ENCODE measurements at places on chromosomes 7 and 10.

DNA sequence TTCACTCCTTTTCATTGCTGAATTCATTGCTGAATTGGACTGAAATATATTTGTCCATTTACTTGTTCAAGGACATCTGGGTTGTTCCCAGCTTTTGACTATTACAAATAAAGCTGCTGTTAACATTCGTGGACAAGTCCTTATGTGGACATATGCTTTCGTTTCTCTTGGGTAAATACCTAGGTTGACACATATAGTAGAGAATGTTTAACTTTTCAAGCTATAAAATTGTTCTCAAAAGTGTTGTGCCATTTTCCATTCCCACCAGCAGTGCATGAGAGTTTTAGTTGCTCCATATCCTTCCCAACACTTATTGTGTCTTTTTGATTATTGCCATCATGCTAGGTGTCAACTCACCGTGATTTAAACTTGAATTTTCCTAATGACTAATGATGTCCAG is 17.5 kb upstream of the CPVL start:
- no peak for DNase-seq

DNA sequence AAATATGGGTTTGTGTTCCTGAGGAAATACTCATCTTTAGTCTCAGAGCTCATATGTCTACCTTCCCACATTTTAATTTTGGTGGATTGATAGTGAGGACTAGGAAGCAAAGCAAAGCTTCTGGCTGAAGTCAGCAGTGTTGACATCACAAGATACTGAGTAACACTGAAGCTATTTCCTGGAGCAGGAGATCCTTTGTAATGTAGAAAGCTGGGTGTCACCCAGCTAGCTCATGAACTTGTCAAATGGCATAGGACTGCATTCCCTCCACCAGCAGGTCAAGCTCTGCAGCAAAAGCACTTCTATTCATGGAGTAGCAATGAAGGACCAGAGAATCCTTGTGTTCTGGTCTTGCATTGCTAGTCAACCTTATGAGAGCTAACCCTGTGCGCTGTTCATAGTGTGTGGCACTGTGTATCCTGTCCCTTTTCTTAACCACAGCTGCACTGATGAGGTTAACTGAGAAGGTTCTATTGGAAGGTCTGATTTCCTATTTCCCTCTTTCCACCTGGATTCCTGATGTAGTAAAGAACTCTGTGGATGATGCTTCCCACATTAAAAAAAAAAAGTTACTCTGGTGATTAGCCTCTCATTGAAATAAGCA is 94.8 kb upstream of the ZNF804B start:
- DNase-seq: peak; percentile 57

DNA sequence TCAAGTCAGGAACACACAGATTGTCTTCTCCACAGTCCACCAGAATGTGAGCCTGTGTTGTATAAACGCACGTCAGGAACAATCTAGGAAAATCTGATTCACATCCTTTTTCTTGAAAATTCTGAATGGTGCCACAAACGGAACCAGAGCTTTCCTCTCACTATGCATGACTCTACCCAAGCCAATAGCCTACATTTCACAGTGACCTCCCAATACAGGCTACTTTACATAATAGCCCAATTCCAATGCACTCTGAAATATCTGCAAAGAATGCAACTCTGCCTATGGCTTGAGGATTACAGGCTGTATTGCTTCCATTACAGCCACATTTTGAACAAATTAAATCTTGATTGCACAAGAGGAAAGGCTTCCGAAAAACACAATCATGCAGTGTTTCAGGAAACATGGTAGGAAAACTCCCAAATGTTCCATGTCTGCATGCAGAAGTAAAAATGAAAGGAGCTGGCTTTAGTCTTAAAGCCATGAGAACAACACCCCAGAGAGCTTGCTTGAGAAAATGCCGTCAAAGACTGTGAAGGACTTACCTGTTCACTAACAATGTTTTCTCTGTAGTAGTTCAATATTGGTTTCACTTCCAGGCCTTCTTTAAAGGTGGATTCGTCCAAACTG is 113.9 kb downstream of the ITGA8 start:
- no peak for DNase-seq

GRCh38 chr7:1392556-1392955 is 66.7 kb downstream of the MICALL2 start:
- DNase-seq: no peak

DNA sequence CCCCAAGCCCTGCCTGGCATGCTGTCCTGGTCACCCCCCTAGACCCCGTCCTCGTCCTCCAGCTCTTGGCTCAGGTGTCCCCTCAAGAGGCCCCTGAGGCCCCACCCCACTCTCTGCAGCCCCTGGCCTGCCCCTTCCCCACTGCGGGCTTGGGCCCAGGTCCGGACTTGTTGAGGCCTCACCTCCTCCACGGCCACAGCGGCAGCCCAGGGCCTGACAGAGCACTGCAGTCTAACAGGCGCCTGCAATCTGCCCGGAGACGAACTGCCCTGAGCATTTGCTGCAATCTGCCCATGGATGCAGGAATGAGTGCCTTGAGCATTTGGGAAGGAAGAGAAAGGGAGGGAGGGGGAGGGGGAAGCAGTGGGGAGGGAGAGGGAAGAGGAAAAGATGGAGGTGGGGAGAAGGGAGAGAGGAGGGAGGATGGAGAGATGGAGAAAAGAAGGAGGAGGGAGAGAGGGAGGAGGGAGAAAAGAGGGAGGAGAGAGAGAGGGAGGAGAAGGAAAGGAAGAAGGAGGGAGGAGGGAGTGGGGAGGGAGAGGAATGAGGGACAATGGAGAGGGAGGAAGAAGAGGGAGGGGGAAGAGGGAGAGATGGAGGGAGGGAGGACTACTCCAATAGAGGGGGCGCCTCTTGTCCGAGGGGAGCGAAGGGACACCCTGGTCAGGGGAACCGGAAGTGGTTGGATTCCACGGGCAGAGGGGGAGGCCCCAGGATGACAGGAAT is 73.9 kb downstream of the PDGFA start:
- DNase-seq: no peak

- no peak for DNase-seq
Measured at GRCh38 chr7:109836016-109836415, 1254.9 kb upstream of the LRRN3 start.

DNA sequence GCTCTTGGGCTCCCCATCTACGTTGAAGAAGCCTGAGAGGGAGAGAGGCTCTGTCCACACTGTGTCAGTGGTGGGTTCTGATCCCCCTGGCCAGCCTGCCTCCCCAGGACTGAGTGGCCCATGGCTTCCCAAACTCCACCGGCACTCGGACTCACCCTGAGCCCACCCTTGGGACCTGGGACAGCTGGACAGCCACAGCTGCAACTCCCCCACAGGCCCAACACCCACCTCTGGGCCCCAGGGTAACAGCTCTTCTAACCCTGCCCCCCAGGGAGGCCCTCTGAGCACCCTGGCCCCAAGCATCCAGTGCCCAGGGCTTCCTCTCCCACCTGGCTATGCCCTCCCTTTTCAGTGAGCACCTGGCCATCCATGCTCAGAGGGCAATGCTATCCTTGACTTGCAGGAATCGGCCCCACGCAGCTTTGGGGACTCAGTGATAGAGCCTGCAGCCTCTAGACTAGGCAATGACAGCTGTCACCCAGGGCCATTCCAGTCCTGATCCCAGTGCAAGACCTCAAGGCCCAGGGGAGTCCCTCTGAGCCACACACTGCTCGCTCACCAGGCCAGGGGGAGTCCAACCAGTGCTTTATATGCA is 17.9 kb downstream of the OGDHL start:
- no peak for DNase-seq

DNA sequence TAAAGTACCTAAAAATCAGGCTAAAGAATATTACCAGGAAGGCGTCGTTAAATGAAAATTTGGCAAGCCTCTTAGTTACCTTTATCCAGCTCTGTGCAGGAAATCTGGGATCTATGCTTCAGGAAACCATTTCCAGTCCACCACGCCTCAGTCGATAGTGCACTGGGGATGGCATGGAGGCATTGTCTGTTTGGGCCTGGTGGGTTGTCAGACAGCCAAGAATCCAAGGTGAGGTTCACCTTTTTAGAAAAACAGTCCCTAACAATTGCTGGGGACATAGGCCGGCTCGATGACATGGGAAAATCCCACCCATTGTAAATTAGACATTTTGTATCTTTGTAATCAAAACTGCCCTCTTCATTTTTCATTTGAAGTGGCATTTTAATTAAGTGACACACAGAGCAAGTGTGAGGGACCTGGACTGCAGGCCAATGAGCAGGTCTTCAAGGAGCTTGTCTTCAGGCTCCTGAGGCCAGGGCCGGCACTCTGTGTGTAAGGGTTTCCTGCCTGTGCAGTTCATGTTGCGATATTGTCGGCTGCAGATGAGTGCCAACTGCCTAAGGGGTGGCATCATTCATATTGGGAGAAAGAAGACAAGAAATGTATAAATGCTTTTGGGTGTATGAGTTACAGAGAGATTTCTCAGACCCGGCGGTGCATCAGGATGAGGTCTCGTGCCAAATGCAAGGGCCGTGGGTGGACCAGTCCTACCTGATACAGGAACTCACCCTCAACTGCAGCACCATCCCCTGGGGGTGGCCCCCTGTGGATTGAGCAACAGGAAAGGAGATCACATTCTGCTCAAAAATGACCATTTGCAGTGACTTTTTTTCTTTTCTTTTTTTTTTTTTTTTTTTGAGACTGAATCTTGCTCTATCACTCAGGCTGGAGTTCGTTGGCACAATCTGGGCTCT is 80.8 kb downstream of the PTPRE start:
- DNase-seq: no peak

DNA sequence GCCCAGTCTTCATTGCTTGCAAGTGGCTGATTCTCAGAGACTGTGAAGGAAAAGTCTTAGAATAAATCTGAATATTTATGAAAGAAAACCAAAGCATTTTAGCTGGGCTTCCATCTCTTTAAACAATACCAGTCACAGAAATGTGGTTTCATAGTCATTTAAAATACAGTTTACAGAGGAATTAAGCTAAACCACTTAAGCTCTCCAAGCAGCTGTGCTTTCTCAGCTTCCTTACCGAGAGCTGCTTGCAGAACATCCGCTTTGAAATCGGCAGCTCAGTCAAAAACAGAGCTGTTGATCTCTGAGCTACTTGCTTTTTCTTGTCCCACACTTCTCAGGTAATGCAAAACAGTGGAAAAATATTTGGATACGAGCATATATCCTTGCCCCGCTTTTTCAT is 134.5 kb downstream of the DYNC1I1 start:
- DNase-seq: no peak

DNA sequence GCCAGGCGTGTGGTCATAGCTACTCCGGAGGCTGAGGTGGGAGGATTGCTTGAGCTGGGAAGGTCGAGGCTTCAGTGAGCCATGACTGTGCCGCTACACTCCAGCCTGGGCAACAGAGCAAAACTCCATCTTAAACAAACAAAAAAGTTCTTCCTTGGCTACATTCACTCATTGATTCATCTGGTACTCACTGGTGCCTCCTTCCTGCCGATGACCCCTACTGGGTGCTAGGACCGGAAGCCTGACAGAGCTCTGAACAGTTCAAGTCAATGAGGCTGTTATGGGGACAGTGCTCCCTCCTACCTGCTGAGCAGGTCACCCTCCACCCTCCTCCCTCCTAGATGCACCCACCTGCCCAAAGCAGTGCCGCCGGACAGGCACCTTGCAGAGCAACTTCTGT is 4.9 kb downstream of the PCOLCE start:
- no peak for DNase-seq

DNA sequence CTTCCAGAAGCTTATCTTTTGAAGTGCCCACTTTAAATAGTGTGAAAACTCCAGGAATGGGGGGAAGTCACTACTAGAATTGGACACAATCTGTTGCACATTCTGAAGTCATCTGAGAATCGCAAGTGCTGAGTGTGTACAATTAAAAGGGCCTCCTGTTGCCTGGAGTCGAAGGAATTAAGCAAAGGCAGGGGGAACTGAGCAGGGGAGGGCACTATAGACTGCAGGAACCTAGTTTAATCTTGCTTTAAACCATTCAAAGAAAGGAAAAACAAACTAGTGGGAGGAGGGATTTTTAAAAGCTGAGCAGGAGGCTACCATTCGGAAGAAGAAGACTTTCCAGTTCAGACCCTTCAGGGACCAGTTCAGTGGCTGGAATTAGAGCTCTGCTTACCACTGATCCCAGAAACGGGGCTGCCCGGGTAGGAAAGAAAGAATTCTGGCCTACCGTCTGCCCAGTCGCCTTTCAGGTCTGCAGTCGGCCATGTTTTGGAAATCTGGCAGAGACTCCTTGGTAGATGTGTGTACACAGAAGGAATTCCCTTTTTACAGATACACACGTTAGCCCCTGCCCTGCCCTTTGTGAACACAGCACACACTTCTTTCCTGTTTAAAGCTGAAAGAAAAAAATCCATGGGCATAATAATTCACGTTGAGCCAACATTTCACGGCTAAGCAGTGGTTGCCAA is 610.6 kb upstream of the FOXK1 start:
- DNase-seq: no peak

DNA sequence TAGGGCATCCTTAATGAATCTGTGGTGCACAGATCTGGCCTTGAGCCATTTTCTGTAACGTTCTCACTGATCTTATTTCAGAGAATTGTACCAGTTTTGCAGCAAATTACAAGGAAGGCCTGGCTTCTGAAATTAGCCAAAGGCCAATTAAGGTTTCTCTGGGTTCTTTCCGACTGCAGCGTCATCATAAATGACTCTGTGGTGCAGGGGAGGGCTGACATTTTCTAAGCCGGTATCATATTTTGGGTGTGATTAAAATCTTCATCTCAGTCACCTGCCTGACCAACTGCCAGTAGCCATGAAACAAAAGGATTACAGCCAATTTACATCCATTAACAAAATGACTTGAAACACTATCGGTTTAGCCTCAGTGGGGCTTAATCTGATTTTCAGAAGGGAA is 363.7 kb downstream of the ADRA2A start:
- no peak for DNase-seq

GRCh38 chr10:124166431-124167125 is 73.2 kb upstream of the CHST15 start:
- no peak for DNase-seq

DNA sequence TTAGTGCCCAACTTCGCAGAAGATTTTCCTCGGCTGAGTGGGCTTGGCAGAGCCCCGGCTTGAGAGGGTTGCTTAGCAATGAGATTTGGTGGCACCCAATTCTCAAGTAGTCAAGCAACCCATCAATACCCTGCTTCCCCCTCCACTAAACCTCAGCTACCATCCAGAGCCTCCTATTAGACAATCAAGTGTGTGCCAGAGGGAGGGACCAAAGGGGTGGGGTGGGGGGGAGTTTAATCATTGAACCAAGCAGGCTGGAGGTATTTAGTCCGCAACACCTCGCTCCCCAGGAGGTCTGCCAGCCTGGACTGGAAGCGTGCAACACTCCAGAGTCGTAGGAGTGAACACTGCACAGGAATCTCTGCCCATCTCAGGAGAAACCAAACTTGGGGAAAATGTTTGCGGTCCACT is at the start of gene HKDC1:
HKDC1 (plus strand) TSS at position 292 of the 411 bp plus-strand sequence; CDS start at position 396, 104 bp downstream.
- no peak for DNase-seq

DNA sequence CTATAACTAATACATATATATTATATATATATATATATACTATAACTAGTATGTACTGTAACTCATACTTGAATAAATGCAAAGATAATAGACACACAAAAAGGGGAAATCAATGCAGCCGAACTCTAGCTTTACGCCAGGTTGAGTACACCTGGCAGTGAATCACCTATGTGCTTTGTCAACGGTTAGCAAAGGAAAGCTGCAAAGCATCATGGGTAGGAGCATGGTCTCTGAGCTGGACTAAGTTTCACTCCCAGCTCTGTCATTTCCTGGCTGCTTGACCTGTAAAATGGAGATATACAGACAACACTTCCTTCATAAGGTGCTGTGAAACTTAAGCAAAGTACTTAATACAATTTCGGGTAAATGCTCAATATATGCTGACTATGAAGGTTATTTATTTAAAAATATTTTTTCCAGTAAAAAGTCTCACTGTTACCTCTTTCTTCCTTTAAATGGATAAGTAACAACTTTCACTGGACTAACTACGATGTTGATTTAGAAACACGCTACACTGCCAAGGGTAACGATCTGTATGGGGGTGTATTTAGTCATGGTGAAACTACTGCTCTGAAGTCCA is 61.7 kb upstream of the ITGA8 start:
- no peak for DNase-seq

- no peak for DNase-seq
Measured at GRCh38 chr7:37356911-37357636, 91.6 kb downstream of the ELMO1 start.
